ENCODE measurements at places on chromosomes 11 and 22. TPM values are rescaled to one million over a fixed set of nuclear protein-coding genes. Genes with fewer than 3 reads are reported as not detected.

DNA sequence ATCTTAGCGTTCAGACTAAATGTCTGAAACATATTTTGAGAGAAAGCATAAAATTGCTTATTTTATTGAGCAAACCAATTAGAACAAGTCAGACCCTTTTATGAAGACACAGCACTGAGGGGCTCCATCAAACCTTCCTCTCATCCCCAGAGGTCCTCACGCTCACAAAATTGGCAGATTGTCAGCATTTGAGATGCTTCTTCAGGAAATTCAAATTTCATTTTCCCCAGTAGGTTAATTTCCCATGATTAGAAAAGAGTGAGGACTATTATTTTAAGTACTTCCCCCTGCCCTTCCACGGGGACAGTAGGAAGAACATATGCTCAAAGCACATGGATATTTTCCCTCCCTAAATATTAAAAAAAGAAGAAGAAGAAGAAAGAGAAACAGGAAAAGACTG, 851.8 kb downstream of the BRD1 start:
- DNase-seq = no peak

DNA sequence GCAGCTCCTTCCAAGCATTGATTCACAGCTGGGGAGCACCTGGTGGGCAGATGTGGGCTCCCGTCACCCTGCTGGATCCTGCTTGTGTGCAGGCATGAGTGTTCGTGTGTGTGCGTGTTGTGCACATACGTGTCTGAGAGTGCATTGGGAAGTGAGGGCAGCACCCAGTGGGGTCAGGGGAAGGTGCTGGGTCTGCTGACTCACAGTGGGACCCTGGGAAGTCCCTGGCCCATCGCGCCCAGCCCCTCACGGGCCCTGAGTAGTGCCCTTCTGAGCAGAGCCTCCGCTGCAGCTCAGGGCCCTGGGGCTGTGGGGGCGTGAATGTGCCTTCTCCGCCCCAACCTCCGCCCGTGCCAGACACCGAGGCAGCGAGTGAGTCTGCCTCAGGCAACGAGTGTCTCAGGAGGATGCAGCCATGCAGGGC, 36.8 kb downstream of the WNT11 start:
- DNase-seq = no peak

GRCh38 chr11:85348945-85349344, 278.2 kb downstream of the DLG2 start:
- DNase-seq = no peak

DNA sequence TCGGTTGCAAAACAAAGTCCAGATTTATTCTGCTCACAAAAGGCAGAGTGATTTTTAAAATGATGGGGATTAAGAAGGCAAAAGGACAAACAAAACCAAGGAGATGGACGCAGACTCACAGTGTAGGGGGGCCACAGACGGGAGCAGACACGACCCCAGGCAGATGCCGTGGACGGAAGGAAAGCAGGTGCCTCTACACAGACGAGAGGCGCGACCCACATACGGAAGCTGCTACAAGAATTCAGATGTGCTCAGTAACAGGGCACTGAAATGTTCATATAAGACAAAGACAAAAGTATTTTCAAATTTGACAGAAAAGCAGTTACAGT, 148.9 kb downstream of the BRD1 start:
- no peak for DNase-seq

DNA sequence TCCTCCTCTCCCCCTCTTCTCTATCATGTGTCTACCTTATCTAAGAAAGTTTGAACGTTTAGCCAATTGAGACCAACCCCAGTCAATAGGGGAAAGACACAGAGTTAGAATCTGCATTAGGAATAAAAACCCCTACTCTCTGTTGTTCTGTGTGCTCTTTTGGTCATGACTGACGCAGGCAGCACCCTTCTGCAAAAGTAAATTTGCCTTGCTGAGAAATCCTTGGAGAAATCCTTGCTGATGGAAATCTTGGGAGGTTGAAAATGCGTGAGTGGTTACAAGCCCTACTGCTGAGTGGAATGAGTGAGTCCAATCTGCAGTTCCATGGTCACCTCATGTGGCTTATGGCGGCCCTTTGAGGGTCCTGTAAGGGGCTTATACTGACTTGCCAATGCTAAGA, 145.2 kb downstream of the AASDHPPT start:
- DNase-seq = no peak

DNA sequence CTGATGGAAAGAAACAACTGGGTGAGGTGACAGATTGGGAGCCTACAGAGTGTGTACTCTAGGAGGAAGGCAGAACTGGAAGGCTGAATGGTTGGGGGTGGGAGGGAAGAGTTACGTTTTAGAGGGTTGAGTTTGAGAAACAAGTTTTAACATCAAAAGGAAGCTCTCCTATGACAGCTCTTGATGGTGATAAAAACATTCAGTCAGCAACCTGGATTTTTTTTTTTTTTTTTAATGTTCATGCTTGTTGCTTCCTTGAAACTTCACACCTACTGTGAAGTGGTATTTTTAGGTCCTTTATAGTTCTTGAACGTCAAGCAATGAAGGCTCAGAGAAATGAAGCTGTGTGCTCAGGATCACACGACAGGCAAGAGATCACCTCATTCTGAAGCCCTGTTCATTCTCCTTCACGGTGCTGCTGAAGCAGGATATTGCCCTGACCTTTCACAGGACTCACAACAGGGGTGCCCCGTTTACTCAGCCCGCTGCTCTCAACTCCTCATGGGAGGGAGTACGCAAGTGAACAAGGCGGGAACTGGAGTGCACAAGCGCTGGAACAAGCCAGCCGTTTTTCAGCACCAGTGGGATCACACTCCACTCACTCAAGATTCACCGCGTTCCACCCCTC, 1.6 kb upstream of the TMEM109 start:
- DNase-seq = no peak

DNA sequence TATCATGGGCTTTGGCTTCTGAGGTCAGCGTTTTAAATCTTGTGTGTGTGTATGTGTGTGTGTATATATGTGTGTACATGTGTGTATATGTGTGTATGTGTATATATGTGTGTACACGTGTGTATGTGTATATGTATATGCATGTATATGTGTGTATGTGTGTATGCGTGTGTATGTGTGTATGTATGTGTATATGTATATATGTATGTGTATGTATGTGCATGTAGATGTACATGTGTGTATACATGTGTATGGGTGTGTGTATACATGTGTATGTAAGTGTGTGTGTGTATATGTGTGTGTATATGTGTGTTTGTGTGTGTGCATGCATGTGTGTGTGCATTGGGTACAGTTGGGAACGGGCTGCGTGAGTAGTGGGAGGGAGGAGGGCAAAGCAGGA, 123.0 kb downstream of the ST3GAL4 start:
- DNase-seq = no peak

CLDN5 gene
- total RNA-seq = not detected

MICAL2 gene
- total RNA-seq = 202 TPM

All from Calu3 (cell line).